ENCODE measurements at places on chromosomes 2 and 18.

DNA sequence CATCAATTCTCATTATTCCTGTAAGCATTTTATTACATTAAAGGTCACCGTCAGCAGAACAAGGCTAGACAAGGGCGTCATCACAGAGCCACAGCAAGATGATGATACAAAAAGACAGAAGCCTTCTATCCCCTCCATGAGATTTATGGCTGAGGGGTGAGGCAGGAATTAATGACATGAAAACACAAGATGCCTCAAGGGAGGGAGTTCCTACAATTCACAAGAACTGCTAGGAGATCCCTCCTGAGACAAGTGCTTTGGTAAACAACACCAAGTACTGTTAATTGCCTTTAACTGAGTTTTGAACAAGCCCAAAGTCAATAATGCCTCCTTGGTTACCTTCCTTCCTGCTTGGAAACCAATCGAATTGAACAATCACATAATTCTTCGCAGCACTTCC is 14.1 kb downstream of the ADD2 start:
- no peak for DNase-seq

- no peak for DNase-seq
Observed at GRCh38 chr2:15732341-15733077, 140.8 kb downstream of the DDX1 start.

DNA sequence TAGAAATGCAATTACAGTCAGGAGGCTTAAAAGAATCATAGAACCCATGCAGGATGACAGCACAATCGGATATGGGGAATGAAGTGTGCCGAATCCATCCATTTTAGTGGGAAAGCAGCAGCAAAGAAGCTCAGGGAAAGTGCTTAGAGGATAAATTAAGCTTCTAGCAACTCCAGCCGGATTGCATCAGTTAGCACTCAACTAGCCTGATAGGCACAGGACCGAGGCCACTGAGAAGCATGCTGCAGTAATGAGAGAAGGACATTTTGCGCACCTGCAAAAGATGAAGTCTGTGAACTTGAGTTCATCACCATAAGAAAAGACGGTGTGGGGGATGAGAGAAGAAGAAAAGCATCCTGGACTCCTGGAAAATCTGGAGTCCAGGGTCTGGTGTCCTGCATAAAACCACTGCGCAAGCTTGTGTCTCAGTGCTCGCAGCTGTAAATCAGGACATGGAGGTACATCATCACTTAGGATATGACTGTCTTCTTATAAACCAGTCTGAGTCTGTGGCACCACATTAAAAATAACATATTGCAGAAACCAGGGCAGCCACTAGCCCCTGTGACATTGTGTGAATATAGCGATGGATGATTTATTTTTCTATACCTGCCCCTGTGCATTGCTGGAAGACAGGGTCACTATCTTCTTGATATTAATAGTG is 665.5 kb upstream of the SOX11 start:
- DNase-seq: no peak

GRCh38 chr18:49843131-49843530 is 29.8 kb upstream of the ACAA2 start:
- DNase-seq: no peak

DNA sequence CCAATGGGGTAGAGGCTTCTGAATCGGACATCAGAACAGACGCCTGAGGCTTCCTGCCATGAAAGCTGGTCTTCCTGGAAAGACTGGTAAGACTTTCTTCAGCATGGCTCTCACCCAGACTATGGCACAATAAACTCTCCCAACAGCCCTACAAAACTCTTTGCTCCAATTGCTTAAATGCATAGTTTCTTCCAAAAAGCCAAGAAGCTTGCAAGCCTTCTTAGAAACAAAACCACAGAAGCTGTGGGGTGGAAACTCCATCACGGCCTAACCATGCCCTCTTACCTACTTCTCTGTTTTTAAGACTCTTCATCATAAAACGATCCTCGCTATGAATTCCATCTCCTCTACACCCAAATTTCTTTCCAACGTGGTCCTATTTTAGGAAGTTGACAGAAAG is 48.2 kb downstream of the PAX8 start:
- DNase-seq: no peak

- DNase-seq: no peak
Observed at GRCh38 chr18:69944436-69944835, 3.2 kb downstream of the CD226 start.

- peak; percentile 80 for DNase-seq
Observed at GRCh38 chr2:138321458-138321857, 180.1 kb upstream of the SPOPL start.

DNA sequence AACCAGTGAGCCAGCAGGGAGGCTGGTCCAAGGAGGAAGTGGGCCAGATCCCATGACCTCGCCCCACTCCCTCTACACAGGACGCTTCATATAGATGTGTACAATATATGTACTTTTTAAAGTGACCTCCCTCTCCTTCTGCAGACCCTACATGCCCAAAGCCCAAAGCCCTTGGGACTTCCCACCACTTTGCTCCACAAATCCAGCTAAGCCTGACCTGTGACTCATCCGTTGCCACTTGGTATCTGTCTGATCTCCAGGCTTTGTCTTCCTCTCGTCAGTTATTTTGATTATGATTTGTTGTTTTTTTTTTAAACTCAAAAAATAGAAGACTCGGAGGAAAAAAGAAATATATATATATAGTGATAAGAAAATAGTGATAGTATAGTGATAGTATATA is 470.8 kb downstream of the KCNJ3 start:
- no peak for DNase-seq

- DNase-seq: no peak
Observed at GRCh38 chr2:136448986-136449780, 316.2 kb upstream of the THSD7B start.

DNA sequence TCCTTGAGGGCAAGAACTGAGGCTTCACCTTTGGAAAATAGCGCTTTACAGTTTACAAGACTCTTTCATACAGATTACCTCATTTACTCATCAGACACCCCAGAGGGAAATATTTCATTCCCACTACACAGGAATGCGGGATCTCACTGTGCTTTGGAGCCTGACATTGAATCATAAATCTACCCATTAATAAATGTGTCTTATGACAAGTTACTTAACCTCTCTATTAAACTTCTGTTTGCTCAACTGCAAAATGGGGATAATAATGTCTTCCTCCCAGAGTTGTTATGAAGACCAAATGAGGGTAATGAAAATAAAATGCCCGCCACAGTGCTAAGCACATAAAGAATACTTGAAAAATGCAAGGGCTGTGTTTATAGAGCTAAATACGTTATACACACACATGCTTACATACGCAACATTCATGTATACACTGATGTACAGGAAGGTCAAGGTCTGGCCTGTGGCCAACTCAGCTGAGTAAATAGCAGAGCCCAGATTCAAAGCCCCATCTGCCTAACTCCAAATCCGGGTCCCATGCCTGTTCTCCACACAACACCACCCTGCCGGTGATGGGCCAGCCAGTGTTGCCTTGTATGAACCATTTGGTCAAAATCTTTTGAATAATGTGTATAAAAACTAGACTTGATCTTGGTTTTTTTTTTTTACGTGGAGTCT is 77.8 kb upstream of the STPG4 start:
- DNase-seq: peak; percentile 6

DNA sequence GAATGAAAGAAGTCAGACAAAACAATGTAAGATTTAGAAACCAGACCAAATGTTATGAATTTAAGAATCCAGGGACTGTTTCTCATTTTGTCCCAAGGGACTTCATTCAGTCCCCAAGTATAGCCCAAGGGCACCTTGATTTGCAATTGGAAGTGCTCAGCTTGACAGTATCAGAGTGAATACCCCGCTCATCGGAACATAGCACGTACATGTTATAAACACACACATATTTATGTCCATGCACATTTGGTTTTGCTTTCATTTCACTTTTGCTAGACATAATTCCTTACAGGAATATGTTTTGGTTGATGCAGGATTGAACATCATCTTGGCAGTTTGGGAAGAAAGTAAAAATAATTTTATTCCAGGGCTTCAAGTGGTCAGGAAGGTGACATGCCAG is 100.2 kb downstream of the PID1 start:
- DNase-seq: no peak

DNA sequence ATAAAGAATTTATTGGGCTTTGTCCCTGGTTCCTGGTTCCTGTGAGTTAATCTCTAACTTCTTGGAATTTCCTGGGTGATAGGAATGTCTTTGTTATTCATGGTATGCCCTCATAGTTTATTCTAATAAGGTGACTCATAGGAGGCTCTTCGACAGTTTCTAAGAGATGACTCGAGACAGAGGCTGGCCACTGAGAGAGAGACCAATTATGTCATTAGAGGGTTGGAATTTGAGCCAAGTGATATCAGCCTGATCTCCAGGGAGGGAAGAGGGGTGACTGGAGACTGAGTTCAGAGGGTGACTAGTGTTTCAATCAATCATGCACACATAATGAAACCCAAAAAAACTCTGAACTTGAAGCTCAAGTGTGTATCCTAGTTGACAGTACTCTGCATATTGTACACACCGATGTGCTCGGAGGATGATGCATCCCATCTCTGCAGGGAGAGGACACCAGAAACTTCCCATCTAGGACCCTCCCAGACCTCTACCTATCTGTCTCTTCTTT is 185.7 kb downstream of the MTCL1 start:
- no peak for DNase-seq

GRCh38 chr2:38301340-38301968 is 75.6 kb downstream of the ATL2 start:
- DNase-seq: no peak

- DNase-seq: no peak
Observed at GRCh38 chr2:226336283-226336682, 463.3 kb downstream of the IRS1 start.

DNA sequence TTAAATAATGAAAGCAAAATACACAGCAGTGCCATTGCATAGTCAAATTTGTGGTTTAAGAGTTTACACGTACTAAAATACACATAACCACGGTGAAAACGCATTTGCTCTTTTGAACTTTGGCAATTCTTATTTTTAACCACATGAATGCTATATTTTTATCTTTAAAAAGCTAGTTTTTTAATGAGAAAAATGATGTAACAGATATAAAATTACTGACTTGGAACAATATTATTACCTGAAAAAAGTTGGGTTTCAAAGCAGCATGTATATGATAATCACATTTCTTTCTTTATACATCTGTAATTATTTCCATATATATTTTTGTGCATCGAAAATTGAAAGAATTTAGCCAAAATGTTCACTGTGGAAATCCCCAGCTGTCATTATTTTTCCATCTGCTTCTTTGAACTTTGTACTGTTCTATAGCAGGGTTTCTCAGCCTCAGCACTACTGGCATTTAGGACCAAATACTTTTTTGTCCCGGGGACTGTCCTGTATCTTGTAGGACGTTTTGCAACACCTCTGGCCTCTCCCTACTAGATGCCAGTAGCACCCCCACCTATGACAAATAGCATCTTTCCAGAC is 75.9 kb upstream of the CAB39 start:
- no peak for DNase-seq

DNA sequence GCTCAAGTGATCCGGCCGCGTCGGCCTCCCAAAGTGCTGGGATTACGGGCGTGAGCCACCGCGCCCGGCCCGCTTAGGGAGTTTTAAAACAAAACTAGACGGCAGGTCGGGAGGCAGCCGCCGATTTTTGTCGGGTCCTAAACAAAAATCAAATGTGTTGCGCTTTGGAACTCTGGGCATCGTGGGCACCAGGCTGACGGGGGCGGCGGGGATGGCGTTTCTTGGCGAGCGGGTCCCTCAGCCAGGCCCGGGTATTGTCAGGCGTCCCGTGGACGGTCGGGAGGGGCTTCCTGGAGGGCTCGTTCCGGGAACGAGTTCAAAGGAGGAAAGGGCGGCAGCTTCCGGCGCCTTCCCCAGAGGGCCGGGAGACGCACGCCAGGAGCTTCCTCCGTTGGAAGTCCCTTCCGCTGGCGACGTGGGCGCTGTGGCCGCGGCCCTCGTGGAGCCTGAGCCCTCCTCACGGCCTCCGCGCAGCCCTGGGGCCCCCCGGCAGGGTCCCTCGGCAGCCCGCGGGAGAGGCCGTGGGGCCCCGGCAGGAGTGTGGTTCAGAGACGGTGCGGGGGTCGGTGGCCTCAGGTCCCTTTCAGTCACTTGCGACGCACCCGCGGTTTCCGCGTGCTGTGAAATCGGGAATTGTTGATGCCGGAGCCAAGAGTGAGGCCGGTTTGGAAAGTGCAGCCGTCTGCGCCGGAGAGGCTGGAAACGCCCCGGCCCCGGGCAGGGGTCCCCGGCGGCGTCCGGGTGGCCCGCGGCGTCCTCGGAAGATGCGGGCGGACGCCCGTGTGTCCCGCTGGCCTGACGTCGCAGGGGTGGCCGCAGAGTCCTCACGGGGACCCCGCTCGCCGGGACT is 59.3 kb downstream of the EMILIN2 start:
- peak; percentile 65 for DNase-seq

- no peak for DNase-seq
Observed at GRCh38 chr18:23701017-23701416, 11.8 kb downstream of the LAMA3 start.

DNA sequence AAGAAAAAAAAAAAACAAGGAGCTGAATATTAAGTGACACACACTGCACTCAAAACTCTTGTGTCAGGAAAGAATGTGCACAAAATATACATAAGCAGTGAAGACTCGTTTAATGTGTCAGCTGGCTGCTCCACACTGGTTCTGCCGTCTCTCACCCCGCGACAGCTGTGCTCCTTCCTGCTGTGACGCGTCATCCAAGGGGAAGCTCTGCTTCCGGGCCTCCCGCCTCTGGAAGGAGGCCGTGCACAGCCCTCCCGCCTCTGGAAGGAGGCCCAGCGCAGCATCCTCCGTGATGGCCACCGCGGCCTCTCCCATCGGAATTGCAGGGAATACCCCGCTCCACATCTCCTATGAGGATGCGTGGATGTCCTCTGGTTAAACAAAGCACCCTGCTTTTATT is 151.0 kb downstream of the HDAC4 start:
- no peak for DNase-seq

DNA sequence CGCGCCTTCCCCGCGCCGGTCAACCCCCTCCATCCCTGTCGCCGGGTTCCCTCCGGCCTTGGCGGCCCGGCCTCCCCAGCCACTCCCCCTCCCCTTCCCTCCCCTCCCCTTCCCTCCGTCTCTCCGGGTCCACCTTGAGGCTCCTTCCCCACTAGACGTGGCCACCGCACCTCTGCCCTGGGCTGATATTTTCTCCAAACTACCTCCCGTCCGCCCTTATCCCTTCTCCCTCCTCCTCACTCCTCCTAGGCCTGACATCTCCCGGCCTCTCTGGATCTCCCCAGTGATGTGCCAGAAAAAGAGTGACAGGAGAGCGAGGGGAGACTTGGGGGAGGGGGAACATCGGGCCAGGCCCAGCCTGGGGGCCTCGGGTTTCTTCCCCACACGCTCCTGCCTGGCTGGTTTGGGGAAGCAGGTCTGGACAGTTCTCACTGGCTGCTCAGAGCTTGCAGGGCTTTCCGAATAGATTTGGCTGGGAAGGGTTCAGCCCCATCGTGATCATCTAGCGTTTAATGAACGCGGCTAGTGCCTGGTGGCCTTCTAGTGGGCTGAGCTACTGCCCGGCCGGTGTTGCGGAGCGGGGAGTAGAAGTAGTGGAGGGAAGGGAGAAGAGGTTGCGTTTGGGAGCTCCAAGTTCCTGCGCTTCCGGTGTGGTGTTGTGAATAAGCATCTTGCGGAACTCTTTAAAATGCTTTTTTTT is 641 bp downstream of the MAPRE3 start:
- no peak for DNase-seq

Data from NCI-H774 (cell line).